Muscle of back (tissue), 13 donors: ENCODE measurements at places on chromosomes 7 and 10. TPM values are rescaled to one million over a fixed set of nuclear protein-coding genes. Genes with fewer than 3 reads are reported as not detected.

DNA sequence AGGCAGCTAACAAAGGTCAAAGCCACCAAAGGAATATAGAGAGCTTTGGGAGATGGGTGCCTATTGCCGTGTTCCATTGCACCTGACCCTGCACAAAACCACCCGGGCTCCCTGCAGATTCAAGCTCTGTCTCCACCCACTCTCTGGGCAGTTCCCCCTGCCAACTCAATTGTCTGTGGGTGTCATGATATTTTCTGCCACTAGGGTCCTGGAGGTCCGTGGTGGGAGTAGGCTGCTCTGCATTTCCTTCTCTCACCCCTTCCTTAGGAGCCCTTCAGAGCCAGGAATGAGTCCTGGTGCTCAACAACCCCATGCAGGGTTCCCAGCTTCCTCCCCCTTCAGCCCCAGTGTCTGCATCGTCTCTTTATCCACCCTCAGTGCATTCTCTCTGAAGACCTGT lies 34.1 kb downstream of the PNLIPRP2 start:
- no peak for DNase-seq

DNA sequence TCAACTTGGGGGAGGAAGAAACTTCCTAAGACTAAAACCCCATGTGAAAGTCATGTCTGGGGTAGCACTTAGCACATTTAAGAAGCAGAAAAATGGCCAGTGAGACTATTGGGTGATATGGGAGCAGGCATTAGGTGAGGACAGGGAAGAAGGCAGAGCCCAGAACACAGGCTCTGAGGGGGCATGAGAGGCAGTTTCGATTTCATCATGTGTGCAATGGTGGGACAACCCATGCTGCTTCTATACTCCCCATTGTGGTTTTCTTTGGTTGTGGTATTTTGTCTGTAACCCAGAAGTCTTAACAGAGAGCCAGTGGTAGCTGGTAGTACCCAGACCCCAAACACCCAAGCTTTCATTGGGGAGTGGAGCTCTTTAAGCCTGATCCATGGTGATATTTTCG lies 752.0 kb downstream of the GRID1 start:
- no peak for DNase-seq

GRCh38 chr10:126955934-126956711 lies 50.9 kb downstream of the DOCK1 start:
- DNase-seq, result no peak

GRCh38 chr10:57017356-57018037 lies 656.4 kb upstream of the ZWINT start:
- DNase-seq, result no peak

GRCh38 chr10:118720685-118721538 lies 33.9 kb downstream of the CACUL1 start:
- DNase-seq, result peak; percentile 50

DNA sequence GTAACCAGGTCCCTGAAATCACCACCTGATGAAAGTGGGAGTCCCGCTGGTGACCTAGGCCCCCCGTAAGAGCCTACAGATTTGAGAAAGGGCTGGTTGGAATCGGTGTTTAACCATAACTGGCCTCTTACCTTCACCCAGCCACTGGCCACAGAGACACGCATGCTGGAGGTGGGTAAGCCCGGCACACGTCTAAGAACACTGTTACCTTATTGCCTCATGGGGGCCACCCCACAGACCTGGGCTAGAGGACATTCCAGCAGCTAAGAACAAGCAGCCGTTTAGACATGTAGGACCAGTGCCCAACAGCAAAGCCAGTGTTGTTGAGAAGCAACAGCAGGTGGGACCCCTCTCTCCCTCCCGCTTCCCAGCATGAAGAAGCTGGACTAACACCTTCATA lies 2.5 kb upstream of the GDF2 start:
- no peak for DNase-seq

GRCh38 chr7:150447966-150448788 lies 2.3 kb upstream of the GIMAP8 start:
- DNase-seq, result no peak

- DNase-seq, result no peak
These were observed 328.2 kb downstream of the DNAJB6 start for GRCh38 chr7:157664871-157665633.

- no peak for DNase-seq
These were observed 165.0 kb downstream of the POU6F2 start for GRCh38 chr7:39142750-39143149.

DNA sequence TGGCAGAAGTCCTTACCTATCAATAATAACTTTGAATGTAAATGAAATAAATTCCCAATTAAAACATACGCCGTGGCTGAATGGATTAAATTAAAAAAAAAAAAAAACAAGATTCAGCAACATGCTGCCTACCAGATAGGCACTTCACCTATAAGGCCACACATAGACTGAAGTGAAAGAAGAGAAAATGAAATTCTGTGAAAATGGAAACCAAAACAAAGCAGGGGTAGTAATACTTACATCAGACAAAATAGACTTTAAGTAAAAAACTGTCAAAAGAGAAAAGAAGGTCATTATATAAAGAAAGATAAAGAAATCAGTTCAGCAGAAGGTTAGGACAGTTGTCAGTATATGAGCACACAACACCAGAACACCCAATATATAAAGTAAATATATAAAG lies 55.3 kb downstream of the TCAF1 start:
- no peak for DNase-seq

- DNase-seq, result peak; percentile 92
These were observed 2.2 kb downstream of the TRIL start for GRCh38 chr7:28955718-28956607.

- DNase-seq, result peak; percentile 25
These were observed 2.7 kb upstream of the KMT2E start for GRCh38 chr7:105011141-105011830.

- peak; percentile 15 for DNase-seq
These were observed 536.6 kb downstream of the GALNT17 start for GRCh38 chr7:71668572-71668971.

- no peak for DNase-seq
These were observed 589.0 kb downstream of the SUGCT start for GRCh38 chr7:40723829-40724228.

- no peak for DNase-seq
These were observed 39.0 kb downstream of the POR start for GRCh38 chr7:75953931-75954330.

DNA sequence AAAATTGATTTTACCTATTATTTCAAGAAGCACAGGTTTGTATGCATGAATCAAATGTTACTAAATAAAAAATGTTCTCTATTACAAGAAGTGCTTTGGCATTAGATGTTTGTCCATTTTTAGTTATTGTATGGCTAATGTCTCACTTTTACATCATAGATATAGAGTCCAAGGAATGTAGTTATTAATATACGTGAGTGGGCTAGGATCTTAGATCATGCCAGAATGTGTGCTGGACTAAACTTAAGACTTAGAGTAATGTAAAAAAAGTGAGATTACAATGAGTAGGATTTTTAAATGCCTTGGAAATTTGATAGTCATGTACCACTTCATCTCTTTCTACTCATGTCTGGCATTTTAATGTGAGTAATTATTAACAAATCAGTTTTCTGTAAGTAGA lies 196.6 kb downstream of the ARL4A start:
- peak; percentile 6 for DNase-seq

- no peak for DNase-seq
These were observed 29.8 kb downstream of the SNX10 start for GRCh38 chr7:26321435-26321834.

DNA sequence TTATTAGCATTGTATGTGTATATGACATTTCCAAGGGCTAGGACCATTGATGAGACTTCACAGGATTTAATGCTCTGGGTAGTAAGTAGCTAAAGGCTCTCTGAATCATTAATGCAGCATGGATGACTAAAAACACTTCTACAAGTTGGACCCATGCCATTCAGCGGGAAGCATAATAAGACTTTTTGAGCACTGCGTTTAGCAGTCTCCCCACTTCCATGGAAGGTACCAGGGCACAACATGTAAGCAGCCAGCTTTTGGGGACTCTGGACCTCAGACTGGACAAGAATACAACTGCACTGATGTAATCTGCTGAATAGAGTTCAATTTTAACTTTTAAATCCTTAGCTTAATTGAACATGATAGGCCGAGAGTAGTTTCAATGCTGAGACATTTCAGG lies 191.7 kb upstream of the IMMP2L start:
- DNase-seq, result no peak

DNA sequence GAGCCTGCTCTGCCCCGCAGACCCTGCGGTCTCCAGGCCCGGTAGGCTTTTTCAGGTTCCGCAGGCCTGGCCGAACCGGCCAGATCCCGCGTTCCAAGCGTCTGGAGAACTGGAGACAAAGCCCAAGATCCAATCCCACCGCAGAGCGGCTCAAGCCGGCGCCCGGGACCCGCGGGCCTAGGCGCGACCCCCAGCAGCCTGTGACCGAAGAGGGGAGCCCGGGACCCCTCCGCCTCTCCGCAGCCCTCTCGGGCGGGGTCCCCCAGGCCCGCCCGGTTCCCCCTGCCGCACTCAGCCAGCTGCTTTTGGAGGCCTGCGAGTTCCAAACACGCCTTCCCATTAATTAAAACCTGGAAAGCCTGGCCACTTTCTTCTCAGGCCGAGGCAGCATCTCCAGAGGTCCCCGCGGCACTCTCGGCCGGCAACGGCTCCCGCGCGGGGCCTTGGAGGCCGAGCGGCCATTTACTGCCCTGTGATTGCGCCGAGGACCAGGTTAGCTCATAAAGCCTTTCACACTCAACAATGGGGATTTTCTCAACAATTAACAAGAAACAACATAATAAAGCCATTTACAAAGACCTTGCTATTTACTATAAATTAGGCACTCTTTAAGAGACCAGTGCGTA lies 16.7 kb downstream of the SKIDA1 start:
- DNase-seq, result peak; percentile 74

- no peak for DNase-seq
These were observed 203.8 kb upstream of the SVIL start for GRCh38 chr10:29838539-29838938.

GRCh38 chr7:156456032-156456431 lies 184.5 kb upstream of the RNF32 start:
- no peak for DNase-seq

DNA sequence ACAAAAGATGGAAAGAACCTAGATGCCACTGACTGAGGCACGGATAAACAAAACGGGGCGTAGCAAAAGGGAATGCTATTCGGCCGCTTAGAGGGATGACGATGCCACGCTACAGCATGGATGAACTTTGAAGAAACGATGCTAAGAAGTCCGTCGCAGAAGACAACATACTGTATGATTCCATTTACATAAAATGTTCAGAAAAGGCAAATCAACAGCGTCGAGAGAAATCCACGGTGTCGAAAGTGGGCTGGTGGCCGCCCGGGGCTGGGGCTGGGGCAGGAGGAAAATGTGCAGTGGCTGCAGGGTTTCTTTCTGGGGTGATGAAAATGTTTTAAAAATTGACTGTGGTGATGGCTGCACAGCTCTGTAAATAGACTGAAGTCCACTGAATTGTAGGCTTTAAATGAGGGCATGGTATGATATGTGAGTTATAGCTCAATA lies 24.1 kb downstream of the GNA12 start:
- DNase-seq, result no peak

DNA sequence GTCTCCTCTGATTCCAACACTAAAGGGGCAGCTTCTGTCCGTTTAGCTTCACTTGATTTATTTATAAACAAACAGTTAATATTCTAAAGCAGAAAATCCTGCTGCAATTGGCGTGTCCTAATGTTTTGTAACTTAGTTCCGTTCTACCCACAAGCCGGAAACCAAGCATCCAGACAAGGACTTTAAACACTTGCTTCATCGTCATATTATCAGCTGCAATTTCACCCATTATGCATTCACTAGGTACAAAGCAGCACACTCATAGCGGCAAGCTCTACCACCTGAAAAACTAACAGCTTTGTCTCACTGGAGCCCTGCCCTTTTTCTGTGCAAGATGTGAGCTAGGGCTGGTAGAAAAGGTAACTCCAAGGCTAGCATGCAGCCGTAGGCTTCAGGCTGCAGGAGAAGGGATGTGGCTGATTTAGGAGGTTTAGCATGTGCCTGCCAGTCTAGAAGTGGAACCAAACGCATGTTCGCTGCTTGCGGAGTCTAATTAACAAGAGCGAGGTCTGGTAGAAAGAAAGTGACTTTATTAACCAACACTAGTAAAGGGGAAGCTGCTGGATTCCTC lies 43.7 kb upstream of the BPGM start:
- no peak for DNase-seq

DNA sequence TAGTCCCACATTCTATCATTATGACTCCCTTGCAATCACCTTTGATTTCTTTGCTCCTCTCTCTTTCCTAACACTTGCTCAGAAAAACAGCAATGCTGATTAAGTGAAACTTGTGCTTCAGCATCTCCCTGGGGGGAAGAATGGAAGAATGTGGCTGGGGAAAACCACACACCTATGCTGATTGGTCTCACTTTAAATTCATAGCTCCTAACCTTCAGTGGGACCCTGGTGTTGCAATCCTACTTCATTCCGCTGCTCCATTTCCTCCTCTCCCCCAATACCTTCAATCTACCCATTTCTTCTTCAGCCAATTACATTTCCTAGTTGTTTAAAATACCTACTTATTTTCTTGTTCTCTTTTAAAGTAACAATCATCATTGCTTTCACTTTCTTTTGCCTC lies 1166.7 kb upstream of the C7orf33 start:
- no peak for DNase-seq

- peak; percentile 45 for DNase-seq
These were observed 9.8 kb downstream of the ZNF775 start for GRCh38 chr7:150388709-150389531.

- no peak for DNase-seq
These were observed 118.1 kb upstream of the RHEB start for GRCh38 chr7:151637781-151638261.

DNA sequence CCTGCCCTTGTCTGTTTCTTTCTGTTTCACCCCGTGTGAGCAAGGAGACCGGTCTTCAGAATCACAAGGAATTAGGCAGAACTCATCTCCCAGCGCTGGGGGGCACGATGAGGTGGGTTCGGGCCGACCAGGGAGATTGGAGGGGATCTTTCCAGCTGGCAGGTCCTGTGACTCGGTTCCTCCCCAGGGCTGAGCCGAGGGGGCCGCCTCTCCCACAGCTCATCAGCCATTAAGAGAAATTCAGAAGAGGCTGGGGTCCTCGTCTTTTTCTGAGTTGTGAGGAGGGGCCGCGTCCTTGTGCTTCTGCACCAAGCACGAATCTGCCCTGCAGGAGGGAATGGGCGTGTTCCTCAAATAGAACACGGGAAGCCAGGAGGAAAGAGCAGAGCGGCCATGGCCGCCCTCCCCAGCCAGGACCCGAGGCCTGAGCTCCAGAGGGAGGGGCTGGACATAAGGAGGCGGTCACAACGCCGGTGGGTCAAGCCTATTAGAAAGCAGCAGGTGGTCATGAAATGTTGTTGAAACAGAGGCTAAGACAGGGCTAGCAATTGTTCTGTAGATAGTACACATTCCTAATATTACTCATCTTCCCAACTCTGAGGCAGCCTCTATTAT lies 125.3 kb downstream of the ADARB2 start:
- DNase-seq, result no peak

Gene CYP3A4
- polyA plus RNA-seq, result not detected

Gene SEMA4G
- 6.8 TPM for polyA plus RNA-seq

Gene GPR22
- polyA plus RNA-seq, result not detected

Gene OR2A42
- 0.46 TPM for polyA plus RNA-seq

Gene CALHM1
- not detected for polyA plus RNA-seq

Gene CNNM1
- polyA plus RNA-seq, result 0.19 TPM

Gene KNDC1
- polyA plus RNA-seq, result 7.1 TPM

Gene GNGT1
- polyA plus RNA-seq, result not detected

Gene FAM13C
- 27.4 TPM for polyA plus RNA-seq

Gene AGBL3
- polyA plus RNA-seq, result 3.2 TPM

Gene ZNF92
- 12.6 TPM for polyA plus RNA-seq

Gene ZNF518A
- 30.3 TPM for polyA plus RNA-seq

Gene KAZALD1
- polyA plus RNA-seq, result 26.2 TPM
